Activated T-helper 1 cell treated with anti-CD3 and anti-CD28 coated beads, Interleukin-2, amount 50 U/mL, for 16 hours (primary cell): ENCODE measurements at places on chromosomes 5 and 9.

DNA sequence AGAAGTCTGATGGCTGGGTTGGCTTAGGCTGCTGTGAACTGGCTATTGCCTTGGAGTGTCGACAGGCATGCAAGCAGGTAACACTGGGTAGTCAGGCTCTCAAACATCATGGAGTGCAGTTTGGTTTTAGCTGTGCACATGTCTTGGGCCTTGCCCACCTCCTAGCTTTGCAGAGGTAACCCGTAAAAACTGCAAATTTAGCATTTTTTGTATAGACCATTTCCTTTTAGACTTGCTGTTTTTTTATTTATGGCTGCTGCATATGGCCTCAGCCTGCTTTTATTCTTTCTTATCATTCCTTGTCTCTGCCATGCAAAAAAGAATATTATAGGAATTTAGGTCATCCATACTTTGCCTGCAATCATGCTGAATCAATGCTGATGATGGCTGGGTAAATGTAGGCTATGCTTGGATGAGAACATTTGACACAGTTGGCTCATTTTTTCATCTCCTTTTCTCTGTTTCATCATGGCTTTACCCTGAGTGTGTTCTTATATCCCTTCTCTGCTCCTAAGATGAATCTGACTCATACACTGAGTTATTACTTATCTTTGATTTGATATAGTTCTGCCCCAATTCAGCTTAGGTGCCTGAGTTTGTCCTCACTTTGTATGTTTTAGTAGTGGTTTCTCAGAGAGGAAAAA lies 27.2 kb downstream of the RECK start:
- DNase-seq, result no peak

DNA sequence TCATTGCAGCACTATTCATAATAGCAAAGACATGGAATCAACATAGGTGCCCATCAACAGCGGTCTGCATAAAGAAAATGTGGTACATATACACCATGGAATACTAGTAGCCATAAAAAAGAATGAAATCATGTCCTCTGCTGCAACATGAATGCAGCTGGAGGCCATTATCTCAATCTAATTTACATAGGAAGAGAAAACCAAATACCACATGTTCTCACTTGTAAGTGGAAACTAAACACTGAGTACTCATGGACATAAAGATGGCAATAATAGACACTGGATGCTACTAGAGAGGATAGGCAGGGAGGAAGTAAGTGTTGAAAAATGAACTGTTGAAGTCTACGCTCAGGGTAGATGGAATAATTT lies 203.9 kb upstream of the CDH9 start:
- DNase-seq, result no peak

- DNase-seq, result no peak
Measured at GRCh38 chr9:106020186-106020585, 325.8 kb downstream of the TMEM38B start.

DNA sequence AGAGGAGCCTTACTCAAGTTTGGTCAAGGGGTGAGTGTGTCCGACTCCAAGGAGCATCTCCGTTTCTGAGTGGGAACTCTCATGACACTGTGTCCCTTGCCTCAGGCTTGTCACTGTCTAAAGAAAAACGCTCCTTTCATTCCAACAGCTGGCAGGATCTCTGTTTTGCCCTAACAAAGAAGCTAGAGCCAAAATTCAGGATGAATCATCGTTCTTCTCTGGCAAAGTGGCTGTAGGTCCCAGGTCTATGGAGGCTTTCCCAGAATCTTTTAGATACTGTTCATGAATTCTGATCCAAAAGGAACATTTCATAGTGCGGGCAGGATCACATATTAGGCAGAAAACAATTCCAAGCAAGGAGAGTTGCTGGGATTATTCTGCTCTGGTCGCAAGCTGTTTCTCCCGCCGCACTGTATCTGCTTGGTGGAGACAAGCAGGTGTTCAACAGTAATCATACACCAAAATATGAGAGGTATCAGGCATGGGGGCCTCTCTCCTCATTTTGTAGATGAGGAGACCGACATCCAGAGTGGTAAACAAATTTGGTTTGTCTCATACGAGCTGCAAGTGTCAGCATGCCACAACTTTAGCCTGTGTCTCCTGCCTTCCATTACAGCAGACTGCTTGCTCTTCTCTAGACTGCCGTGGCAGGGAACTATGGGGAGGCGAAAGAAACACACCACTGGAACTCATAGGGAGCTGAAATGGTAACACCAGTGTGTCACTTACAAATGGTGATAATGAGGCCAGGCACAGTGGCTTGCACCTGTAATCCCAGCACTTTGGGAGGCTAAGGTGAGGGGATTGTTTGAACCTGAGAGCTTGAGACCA lies 72.6 kb downstream of the ENTREP1 start:
- no peak for DNase-seq

- no peak for DNase-seq
Measured at GRCh38 chr5:116847960-116848359, 273.3 kb upstream of the SEMA6A start.

DNA sequence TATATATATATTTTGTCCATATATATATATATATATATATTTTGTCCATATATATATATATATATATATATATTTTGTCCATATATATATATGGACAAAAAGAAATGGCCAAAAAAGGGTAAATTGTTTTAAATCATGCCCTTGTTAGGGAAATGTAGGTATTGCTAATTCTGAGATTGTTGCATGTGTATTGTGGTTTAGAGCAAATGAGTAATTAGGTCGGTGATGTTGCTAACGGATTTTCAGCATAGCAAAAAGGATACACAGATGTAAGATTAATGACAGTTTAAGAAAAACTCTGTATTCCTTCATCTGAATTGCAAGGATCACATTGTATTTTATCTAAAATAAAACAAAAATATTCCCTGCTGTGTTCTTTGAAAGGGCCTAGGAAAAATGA lies 40.2 kb downstream of the OSTF1 start:
- no peak for DNase-seq

GRCh38 chr5:91225848-91226686 lies 157.1 kb downstream of the ARRDC3 start:
- DNase-seq, result peak; percentile 41

DNA sequence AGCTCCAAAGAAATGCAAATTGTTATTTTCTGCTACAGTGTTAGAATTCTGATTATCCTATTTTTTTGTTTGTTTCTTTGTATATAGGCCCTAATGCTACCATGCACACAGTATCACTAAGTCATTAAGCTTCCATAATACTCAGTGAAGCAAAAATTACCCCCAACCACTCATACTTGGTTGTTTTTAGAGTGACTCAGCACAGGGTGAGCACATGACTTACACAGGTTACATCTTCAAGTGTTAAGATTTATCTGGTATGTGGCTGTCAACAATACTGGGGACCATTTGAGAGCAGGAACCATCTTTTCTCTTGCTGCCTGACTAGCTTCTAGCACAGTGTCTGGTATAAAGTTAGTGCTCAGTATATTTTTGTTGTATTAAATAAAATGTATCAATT lies 255.8 kb upstream of the SLC24A2 start:
- no peak for DNase-seq

- no peak for DNase-seq
Measured at GRCh38 chr5:29984156-29984540, 1209.3 kb upstream of the CDH6 start.

GRCh38 chr9:129938291-129938979 lies 103.2 kb downstream of the USP20 start:
- DNase-seq, result no peak

DNA sequence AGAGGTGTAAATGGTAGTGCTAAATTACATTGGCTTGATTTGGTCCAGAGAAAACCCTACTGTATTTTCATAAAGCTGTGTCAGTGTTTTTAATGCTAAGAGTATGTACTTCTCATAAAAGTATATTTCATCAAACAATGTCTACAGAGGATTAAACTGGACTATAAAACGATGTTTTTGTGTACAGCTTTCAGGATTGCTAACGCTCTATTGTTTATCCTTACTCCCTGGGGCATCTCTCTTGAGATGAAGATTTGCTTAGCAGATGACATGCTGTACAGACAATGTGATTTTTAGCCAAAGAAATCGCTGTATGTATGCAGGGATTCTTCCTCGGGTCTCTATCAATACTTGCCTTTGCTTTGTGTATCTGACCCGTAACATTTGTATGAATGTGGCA lies 216.0 kb downstream of the FBXL7 start:
- DNase-seq, result no peak

- no peak for DNase-seq
Measured at GRCh38 chr9:109506097-109506712, 8.1 kb upstream of the PTPN3 start.

DNA sequence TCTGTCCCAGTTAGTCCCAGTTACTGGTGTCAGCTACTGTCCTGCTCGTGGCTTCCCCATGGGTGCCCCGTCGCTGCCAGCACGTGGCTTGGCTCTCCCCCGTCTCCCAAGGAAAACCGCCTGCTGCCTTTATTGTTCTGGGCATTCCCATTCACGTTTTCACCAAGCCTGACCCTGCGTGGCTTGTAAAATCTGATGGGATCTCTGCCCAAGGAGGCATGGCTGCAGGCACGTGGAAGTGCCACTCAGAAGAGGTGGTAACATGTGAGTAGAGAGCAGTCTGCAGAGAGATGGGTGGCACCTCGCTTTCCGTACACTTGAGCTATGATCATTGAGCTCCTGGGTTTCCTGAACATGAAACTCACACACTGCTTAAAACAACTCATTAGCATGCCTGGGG lies 429.2 kb upstream of the KLF4 start:
- DNase-seq, result no peak

- DNase-seq, result no peak
Measured at GRCh38 chr5:58999804-59000203, 416.9 kb downstream of the RAB3C start.

GRCh38 chr9:83557317-83557716 lies 19.1 kb upstream of the FRMD3 start:
- DNase-seq, result no peak

GRCh38 chr5:68093455-68094159 lies 121.9 kb upstream of the PIK3R1 start:
- DNase-seq, result no peak

DNA sequence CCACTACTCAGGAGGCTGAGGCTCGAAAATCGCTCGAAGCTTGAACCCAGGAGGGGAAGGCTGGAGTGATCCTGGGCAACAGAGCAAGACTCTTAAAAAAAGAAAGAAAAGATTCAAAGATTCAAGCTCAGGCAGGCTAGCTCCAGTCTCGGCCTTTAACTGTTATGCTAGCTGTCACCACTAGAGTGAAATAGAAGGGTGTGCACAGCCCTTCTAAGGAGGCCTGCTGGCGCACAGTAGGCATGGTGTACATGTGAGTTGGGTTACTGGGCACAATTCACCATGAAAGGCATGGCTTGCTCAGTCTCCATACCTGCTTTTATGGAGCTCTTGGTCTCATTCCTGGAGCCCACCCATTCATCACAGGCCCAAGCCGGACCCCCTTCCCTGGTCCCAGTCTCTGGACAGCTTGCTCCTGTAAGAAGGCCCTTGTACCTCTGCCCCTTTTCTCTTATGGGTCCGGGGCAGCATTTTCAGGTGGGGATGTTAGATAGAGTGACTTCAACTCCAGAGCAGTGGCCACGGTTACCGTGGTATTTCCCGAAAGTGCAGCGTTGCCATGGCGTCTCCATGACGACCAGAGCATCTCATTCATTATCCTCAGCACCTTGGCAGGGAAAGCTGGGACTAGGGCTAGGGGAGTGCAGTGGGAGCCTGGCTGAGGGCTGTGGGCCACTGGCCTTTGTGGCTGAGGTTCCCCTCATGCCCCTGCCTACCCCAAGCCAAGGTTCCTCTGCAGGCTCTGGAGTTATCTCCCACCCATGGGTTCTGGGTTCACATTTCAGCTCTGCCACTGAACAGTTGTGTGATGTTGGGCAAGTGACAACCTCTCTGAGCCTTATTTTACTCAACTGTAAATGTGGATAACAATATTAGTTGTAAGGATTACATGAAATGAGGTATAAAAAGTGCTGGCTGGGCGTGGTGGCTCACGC lies 5.7 kb downstream of the NDST1 start:
- no peak for DNase-seq

DNA sequence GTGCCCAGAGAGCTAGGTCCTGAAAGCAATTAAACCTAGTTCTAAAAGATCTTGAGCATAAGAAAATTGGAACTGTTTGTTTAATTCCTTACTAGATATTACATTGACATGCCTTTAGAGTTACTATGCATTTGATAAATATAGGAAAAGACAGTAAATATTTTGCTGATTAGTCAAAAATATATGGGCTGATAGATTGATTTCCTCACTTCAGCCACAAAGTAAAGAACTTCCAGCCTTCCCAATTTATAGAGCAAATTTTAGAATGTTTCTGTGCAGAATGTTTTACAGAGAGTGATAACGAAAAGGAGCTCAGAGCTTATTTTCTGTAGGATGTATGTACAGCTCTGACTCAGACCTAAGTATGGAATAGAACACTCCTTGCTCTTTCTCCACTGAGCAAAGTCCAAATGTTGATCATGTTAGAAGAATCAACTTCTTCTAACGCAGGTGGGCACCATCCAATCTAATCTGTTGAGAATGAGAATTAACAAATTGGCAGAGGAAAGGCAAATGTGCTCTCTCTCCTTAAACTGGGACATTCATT lies 72.9 kb upstream of the PAM start:
- DNase-seq, result no peak

- no peak for DNase-seq
Measured at GRCh38 chr9:77433675-77434445, 214.3 kb downstream of the GNA14 start.

- DNase-seq, result no peak
Measured at GRCh38 chr9:127523312-127523851, 72.1 kb downstream of the LRSAM1 start.

GRCh38 chr5:77864997-77865396 lies 88.9 kb upstream of the TBCA start:
- no peak for DNase-seq

DNA sequence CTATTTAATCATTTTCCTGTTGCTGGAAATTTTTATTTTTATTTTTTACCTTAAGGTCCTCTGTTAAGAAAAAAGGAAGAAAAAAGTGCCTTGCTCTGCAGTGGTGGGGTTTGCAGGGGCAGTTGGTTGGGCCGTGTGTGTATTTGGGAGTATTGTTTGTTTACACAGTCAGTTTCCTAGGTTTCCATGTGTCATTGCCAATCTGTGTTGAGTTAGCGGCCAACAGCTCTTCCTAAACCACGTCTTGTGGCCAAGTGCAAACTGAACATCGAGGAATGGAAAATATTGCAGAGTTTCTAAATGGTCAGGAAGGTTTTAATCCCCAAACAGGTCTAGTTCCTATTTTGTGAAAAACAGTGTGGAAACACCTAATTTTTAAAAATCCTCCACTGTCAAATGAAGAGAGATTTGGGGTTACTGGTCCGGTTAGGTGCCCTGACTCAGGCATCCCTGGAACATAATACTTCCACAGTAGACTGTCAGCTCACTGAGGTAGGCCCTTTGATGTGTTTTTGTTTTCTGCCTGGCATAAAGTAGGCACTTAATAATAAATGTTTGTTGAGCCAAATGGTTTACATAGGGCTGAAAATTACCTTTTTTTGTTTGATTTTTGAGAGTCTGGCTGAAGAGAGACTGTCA lies 37.0 kb downstream of the MAMDC2 start:
- no peak for DNase-seq

DNA sequence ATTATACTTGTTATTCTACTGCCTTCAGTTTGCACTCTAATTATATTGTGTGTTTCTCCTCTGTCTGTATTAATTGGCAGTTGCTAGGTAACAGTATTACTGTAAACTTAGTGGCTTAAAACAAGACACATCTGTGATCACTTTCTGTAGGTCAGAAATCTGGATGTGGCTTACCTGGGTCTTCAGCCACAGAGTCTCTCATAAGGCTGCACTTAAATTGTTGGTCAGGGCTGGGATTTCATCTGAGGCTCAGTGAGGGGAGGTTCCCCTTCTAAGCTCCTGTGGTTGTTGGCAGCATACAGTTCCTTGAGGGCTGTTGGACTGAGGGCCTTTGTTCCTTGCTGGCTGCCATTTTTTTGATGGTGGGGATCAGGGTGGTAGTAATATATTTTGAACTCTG lies 68.8 kb downstream of the SLC44A1 start:
- DNase-seq, result no peak

- no peak for DNase-seq
Measured at GRCh38 chr9:32414856-32415255, 30.4 kb downstream of the ACO1 start.
